Activated CD8-positive, alpha-beta T cell treated with anti-CD3 and anti-CD28 coated beads for 36 hours (primary cell): ENCODE measurements at places on chromosomes 3 and 15. TPM values are rescaled to one million over a fixed set of nuclear protein-coding genes. Genes with fewer than 3 reads are reported as not detected.

ARGFX gene
- not detected for total RNA-seq

C3orf70 gene
- total RNA-seq: not detected

DNA sequence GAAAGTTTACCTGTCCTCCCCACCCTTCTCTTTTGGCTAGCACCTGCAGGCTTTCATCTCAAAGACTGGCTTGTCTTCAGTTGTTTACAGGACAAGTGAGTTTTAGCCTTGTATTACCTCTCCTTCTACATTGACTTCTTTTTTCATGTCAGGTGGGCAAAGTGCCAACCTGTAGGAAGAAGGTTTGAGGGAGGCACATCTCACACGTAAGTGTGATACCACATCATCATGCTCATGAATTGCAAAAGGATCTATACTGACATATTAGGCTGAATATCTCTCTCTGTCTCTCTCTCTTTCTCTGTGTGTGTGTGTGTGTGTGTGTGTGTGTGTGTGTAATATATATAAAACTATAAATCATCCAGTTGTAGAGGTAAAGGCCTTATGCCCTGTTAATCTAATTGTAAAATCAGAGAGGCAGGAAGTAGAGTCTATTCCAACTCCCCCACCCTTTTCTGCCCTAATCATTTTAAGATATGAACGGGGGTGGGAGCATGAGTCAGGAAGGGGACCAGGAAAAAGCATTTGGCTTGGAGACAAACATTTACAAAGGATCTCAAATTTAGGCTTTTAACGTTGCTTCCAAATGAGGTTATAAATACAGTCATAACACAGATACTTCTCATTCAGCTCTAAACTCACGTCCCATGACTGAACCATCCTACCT is 107.0 kb upstream of the PFN2 start:
- no peak overlapping the region for H3K4me3 ChIP-seq
- H3K4me1 ChIP-seq: peaks cover 8% of the 10 kb centered on the region
- H3K36me3 ChIP-seq: no peaks in the 10 kb centered on the region

CCDC9B gene
- total RNA-seq: 2.3 TPM

GRCh38 chr3:22704166-22704565 is 499.0 kb upstream of the UBE2E2 start:
- no peaks in the 10 kb centered on the region for H3K4me1 ChIP-seq
- H3K36me3 ChIP-seq: no peaks in the 10 kb centered on the region
- no peak overlapping the region for H3K4me3 ChIP-seq

DNA sequence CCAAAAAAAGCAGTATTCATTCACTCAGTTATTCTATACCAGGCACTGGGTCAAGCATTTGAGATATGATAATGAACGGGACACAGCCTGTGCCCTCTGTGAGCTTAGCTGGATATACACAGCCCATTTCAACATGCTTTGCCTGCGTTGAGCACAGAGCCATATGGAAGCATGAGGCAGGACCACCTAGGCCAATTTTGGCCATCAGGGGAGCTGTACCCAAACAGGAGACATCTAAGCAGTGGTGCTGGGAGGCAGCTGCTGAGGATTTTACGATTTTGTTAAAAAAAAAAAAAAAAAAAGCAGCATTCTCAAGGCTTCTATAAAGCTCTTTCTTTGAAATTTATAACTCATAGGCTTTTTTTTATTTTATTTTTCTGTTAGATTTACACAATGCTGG is 87.2 kb upstream of the SLC2A2 start:
- no peak overlapping the region for H3K27ac ChIP-seq
- peaks cover 20% of the 10 kb centered on the region for H3K36me3 ChIP-seq
- no peak overlapping the region for H3K4me3 ChIP-seq
- H3K27me3 ChIP-seq: no peaks in the 10 kb centered on the region
- peaks cover 2% of the 10 kb centered on the region for H3K4me1 ChIP-seq

GRCh38 chr15:52749258-52749657 is 40.9 kb downstream of the ONECUT1 start:
- H3K36me3 ChIP-seq: no peaks in the 10 kb centered on the region
- peaks cover 16% of the 10 kb centered on the region for H3K27me3 ChIP-seq
- no peak overlapping the region for H3K4me3 ChIP-seq
- H3K4me1 ChIP-seq: no peaks in the 10 kb centered on the region

- no peak for DNase-seq
- no peaks in the 10 kb centered on the region for H3K36me3 ChIP-seq
- no peaks in the 10 kb centered on the region for H3K27me3 ChIP-seq
Measured at GRCh38 chr15:46280762-46281542, 646.1 kb downstream of the SQOR start.
